ENCODE measurements at places on chromosomes 4 and X.

- DNase-seq, result no peak
Measured at GRCh38 chr4:187632260-187632995, 363.1 kb upstream of the ZFP42 start.

GRCh38 chr4:110629780-110630687 lies 7.2 kb upstream of the PITX2 start:
- no peak for DNase-seq

DNA sequence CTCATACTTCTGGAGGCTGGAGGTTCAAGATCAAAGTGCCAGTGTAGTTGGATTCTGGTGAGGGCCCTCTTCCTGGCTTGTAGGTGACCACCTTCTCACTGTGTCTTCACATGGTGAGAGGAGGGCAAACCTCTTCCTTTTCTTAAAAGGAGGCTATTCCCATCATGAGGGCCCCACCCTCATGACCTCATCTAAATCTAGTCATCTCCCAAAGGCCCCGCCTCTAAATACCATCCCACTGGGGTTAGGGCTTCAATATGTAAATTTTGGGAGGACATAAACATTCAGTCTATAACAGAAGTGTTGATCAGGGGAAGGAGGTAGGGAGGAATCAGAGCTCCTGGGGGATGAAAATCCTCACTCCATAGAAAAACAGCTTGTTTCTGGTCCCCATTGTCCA lies 60.8 kb upstream of the DIPK2B start:
- DNase-seq, result no peak

DNA sequence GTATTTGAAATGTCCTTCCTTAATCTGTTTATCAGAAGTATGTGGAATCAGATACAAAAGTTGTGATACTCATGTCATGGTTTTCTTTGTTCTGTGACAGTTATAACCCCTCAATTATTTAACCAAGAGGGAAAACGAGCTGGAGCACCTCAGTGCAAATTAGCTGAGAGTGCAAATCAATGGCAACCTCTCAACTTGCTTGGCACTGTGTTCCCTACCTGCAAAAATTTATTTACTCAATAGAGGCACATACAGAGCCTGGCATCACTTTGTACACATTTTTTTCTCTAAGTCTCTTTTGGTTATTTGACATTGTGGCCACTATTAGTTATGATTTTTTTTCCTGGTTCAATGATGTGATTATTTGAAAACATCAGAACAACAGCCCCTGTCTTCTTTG lies 186.2 kb downstream of the STIM2 start:
- DNase-seq, result no peak

GRCh38 chrX:141609111-141609510 lies 19.6 kb downstream of the SPANXA2 start:
- DNase-seq, result no peak

GRCh38 chrX:123504047-123504446 lies 228.8 kb downstream of the THOC2 start:
- DNase-seq, result no peak

Data from stimulated activated CD4-positive, alpha-beta T cell treated with anti-CD3 and anti-CD28 coated beads, Interleukin-1b, Interleukin-23, amount 100 ng/mL, for 24 hours (primary cell).